ENCODE measurements at places on chromosomes 1 and 21.

- no peak for DNase-seq
Observed at GRCh38 chr1:163169553-163169952, 33.2 kb downstream of the RGS5 start.

DNA sequence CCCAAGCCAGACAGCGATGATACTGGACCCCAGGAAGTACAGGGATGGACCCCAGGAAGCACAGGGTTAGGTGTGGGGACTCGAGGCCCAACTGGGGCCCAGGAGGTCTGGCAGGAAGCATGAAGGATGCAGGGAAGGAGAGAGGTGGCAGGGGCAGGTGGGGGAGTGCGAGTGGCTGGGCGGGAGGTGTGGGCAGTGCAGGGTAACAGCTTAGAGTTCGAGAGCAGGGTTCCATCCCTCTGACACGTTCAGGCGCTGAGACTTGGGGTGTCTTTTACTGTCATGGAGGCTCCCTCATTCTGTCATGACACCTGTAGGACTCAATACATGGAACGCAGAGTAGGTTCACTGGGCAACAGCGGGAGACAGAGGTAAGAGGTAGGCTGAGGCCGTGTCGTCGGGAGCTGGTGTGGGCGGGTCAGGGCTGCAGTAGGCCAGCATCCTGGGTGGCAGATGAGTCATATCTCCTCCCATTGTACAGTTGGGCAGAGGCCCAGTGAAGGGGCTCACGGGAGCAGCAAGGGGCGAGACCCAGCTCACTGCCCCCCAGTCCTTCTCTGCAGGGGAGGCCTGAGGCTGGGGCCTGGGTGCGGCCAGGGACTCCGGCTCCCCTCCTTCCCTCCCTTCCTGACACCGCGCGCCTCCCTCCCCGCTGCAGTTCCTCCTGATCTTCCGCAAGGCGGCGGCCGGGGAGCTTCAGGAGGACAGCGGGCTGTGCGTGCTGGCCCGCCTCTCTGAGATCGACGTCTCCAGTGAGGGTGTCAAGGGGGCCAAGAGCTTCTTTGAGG, 11.6 kb upstream of the CTRC start:
- no peak for DNase-seq

DNA sequence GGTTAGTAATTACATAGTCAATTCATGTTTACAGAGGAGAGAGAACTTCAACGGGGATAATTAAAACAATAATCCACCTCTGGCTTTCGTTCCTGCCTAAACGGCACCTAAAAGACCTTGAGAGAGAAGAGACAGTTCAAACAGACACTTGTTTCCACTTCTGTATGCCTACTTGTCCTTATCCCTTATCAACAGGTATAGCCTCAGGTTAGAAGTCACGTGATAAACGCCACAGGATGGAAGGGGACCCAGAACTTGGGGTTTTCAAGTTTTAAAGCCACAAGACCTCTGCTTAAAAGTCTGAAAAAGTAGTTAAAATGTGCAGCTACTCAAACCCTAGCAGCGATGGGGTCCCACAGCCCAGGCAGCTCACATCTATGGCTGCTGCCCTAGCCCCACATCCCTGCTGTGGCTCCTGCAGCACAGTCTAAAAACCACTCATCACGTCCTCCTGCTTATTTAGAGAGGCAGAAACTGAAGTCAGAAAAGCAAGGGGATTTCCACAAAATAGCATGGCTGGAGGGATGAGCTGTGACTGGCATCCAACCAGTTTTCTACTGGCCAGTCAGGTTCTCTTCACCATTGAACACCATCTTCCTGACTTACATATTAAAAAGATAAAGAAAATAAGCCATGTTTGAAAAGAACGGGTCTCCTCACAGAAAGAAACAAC, 51.2 kb upstream of the SEC16B start:
- DNase-seq = no peak

DNA sequence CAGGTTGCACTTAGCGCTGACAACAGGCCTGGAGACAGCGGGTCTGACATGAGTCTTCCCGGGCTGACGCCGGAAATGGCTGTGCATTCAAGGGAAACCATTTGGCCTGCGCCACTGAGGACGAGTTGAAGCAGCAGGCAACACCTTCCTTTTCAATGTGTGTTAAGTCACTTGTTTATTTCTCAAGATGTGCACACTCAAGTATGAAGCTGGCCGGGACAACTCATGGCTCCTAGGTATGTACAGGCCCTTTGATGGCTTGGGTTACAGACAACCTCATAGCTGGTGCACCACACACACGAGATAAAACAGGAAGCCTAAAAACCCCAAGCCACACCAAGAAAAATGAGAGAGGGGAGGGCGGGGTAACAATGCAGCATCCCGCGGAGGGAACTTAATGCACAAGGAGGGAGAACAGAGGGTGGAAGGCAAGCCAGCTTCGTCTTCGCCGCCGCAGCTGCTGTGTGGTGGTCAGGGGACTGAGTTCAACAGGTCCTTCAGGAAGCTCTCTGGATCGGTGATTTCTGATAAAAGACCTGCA, 118.0 kb upstream of the IFFO2 start:
- DNase-seq = no peak

GRCh38 chr1:200363264-200363933, 46.4 kb downstream of the ZNF281 start:
- no peak for DNase-seq

GRCh38 chr1:17539477-17540254, at the start of gene ARHGEF10L:
Gene ARHGEF10L, plus strand, starts transcription at chr1:17539698. Its CDS starts 40,898 bp downstream, at chr1:17580596.
- no peak for DNase-seq

- no peak for DNase-seq
Observed at GRCh38 chr1:27713869-27714513, 11.8 kb upstream of the FAM76A start.

GRCh38 chr1:227887697-227888403, 59.9 kb downstream of the WNT9A start:
- DNase-seq = peak; percentile 79

DNA sequence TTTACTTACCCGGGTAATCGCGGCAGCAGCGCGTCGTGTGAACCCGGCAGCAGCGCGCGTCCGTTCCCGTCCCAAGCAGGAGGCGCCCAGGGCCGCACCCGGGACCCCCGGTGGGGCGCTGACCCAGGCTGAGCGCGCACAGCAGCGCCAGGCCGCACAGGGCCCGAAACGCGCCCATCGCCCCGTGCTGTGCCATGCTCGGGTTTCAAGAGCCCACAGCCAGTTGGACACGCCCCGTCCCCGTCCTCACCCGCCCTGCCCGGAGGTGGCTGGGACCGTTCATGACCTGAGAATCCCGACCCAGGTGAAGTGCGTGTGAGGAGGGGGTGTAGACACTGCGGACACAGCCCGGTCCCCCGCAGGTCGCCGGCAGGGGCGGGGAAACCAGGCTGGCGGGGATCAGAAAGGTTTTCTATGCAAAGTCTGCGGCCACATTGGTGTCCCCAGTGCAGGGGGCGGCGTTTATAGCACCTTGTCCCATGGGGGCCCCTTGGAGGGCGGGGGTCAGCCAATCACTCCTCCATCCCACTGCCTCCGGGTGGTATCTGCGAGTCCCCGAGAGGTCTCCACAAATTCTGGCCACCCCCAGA, at the start of gene TNFRSF18:
Gene TNFRSF18, minus strand, starts transcription at position 217 of the 590 bp plus-strand sequence. Its CDS starts 21 bp downstream, at position 196.
- DNase-seq = no peak

DNA sequence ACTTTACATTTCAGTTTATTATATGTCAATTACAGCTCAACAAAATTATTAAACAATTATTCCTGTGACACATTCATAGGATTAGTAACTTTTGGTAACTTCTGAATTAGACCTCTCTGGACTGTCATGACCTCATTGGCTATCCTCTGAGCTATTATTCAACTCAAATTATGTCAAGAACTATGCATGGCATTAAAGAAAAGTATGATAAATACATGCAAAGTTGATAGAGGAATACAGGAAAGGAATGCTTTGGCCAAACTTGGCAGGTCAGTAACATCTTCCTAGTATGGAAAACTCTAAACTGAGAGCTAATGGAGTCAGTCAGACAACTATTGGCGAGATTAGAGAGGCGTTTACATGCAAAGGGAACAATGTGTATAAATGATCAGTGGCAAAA, 158.4 kb downstream of the DUSP10 start:
- DNase-seq = no peak

DNA sequence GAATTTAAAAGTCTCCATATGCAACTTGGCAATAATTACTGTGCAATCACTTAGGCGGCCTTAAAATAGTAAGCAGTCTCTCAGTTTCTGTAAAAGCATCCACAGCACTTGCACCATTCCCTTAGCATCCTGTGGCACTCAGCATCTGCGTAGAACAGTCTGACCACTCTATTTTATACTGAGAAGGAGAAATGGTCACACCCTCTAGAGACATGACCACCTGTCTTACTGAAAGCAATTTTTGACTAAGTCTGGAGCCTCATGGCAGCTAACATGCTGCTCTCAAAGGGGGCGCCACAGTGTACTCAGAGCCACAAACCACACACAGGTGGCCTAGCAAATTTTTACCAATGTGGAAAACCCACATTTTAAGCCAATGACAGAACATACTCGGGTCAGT, 62.0 kb downstream of the KCNK1 start:
- DNase-seq = no peak

All from muscle of arm (tissue), 14 donors.